ENCODE measurements at places on chromosomes 13 and 19.

- DNase-seq: no peak
These were observed 14.3 kb upstream of the BCAM start for GRCh38 chr19:44794610-44795009.

GRCh38 chr19:55352040-55352439 is 2.5 kb downstream of the COX6B2 start:
- DNase-seq: no peak

DNA sequence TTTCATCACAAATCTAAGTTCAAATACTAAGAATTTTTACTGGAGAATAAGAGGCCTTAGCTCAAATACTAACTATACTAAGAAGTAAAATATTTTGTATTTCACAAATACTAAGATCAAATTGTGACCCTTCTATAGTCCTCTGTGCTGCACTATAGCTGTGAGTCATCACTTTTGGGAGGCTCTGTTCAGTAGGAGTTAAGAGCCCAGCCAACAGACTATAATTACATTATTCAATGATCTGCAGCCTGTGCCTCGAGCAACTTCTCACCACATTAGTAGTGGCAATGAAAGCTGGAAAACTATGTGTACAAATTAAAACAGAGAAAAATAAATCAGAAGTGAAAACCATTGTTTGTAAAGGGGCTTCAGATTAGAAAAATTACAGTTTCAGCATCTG is 147.3 kb upstream of the GPC6 start:
- no peak for DNase-seq

DNA sequence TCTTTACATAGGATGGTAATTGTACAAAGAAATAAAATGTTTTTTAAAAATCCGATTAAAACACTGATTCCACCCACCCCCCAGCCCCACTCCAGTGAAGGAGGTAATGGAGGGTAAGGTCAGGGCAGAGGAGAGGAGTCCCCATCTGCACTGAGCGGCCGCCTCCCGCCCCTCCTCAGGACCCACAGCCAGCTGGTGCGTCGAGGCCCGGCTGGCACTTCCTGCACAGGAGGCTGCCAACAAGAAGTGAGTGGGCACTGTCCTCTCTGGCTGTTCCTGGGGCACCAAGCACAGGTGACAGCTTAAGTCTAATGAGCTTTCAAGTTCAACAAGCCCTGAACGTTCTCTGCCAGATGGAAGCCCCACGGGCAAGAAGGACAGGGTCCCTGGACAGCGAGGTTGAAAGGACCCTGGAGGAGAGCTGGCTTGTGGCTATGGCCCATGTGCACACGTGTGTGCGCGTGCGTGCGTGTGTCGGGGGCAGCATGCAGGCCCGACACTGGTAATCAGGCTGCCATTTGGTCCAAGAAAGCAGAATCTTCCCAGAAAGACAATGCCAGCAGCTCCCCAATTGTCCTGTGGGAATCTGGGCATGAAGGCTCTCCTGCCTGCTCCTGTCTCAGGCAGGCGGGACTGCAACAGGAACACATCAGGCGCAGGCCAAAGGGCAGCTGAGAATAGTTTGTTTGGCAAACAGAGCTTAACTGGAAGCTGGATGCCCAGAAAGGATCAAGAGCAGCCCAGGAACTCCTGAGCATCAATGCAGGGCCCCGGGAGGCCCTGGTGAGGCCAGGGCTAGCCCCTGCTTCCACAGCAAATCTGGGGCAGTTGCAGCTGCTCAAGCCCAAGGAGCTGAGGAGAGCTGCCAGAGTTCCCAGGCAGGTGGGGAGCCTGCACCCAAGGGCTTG is 15.1 kb upstream of the EPHX3 start:
- DNase-seq: no peak

- no peak for DNase-seq
These were observed 334.2 kb downstream of the KLF12 start for GRCh38 chr13:73800011-73800410.

- DNase-seq: no peak
These were observed 9.1 kb upstream of the OLFM2 start for GRCh38 chr19:9945319-9945966.

Data from D341Med (cell line).